Stomach (tissue), 19 donors: ENCODE measurements at places on chromosomes 2 and 18. TPM values are rescaled to one million over a fixed set of nuclear protein-coding genes. Genes with fewer than 3 reads are reported as not detected.

DNA sequence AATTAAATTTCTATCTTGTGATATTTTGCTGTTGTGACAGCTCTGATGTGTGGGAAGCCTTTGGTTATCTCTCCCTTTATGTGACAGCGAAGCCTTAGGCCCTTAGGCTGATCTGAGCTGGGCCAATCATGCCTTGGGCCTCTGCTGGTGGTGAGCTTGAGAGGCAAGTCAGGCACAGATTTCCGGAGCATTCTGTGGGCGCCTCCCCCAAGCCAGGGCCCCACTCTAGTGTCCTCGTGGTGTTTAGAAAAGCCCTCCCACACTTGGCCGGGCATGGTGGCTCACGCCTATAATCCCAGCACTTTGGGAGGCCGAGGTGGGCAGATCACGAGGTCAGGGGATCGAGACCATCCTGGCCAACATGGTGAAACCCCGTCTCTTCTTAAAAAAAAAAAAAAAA lies 239.8 kb downstream of the SH3RF3 start:
- DNase-seq, result peak; percentile 11

The UCN gene
- total RNA-seq, result not detected

DNA sequence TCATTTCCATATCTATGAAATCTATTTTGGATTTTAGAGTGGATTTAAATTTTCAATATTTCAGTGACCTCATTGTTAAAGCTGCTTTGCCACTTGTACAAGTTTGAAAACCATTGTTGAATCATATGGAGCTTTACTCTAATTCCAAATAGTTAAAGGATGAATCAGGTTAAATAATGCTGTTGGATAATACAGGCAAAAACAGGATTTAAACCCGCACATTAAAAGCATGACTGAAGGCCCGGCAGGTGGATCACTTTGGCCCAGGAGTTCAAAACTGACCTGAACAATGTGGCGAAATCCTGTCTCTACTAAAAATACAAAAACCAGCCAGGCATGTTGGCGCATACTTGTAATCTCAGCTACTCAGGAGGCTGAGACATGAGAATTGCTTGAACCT lies 68.3 kb downstream of the RIF1 start:
- no peak for DNase-seq

GRCh38 chr2:205405194-205405593 lies 277.1 kb upstream of the NRP2 start:
- DNase-seq, result no peak

- peak; percentile 41 for DNase-seq
Observed at GRCh38 chr18:36672437-36673344, 156.1 kb downstream of the TPGS2 start.

The CTLA4 gene
- not detected for total RNA-seq

DNA sequence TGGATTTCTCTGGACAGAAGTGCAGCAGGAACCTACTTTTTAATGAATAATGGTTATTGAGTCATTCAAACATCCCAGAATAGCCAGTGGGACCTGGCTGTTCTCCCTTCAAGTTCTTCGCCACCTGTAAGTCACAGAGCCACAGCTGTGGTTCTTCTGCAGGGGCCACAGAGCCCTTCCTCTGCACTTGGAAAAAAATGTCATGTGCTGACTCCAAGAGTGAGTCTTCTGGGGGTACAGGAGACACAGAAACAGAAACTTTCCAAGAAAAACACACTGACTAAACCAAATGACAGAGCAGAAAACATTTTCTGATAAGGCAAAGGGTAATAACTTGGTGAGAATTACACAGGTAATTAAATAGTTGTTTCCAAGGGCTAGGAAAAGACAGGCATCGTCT lies 68.7 kb upstream of the FN1 start:
- DNase-seq, result no peak
